Activated T-cell treated with anti-CD3 and anti-CD28 coated beads, Interleukin-2, amount 50 U/mL, for 24 hours (primary cell): ENCODE measurements at places on chromosomes 5 and 9.

- DNase-seq: no peak
Measured at GRCh38 chr9:89436326-89436725, 61.6 kb downstream of the SEMA4D start.

DNA sequence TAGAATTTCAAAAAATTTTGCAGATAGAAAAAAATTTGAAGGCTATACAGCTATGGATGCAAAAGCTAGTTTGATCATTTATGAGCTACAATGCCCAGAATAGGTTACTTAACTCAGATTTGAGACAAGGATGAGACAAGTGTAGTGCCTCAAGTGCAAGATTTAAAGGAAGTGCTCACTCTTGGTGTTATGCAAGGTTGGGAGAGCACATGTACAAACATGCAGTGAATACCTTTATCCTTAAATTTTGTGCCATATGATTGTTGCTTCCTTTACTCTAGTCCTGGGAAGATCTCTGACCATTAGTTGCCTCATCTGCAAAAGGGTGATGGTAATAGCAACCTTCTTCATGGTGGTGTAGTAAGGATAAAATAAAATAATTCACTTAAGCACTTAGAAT, 31.7 kb upstream of the PPP2R2B start:
- no peak for DNase-seq

DNA sequence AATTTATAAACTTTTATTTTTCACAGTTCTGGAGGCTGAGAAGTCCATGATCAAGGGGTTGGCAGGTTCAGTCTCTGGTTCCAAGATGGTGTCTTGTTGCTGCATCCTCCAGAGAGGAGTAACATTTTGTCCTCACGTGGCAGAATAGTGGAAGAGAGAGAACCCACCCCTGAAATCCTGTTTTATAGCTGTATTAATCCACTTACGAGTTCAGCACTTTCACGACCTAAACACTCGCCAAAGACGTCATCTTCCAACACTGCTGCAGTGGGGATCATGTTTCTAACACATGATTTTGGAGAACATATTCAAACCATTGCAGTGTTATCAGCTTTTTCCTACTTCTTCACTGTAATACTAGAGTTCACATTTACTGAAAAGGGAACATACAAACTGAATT, 233.0 kb upstream of the ATP10B start:
- no peak for DNase-seq

GRCh38 chr9:108056084-108056804, 566.7 kb upstream of the KLF4 start:
- DNase-seq: no peak

GRCh38 chr5:124764992-124765611, 18.7 kb upstream of the ZNF608 start:
- no peak for DNase-seq

GRCh38 chr5:44783634-44784315, 25.0 kb upstream of the MRPS30 start:
- DNase-seq: no peak

DNA sequence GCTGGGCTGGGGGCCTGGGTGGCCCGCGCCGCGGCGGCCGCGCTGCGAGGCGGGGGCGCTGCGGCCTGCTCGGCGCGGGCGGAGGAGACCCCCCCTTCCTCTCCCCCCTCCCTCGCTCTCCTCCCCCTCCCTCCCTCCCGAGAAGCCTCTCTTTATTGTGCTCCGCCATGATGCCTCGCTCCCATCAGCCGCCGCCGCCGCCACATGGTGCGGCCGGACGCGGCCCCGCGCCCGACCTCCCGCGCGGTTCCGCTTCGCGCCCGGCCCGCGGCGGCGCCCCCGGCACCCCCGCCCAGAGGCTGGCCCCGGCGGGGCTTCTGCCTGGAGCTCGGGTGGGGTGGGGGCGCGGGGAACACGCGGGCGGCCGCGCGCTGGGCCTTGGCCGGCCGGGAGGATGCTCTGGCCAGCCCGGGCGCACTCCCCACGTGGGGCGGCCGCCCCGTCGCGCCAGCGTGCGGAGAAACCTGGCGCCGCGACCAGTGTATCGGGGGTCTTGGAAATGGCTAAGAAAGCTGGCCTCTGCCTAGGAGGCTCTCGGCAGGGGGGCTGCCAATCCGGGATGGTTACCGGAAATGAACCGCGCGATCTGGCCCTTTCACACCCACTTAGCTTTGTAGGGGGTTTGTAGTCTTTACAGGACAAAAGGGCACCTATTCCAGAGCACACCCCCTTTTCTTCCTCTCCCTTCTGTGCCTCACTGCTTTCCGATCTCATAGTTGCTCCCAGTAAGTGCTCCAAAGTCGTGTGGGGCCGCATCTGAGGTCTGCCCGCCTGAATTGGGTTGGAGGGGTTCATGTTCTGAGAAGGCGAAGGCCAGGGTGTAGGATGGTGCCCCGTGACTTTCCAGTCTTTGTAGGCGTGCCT, 1.0 kb downstream of the SET start:
- DNase-seq: peak; percentile 64

GRCh38 chr5:60323596-60323995, 376.4 kb downstream of the DEPDC1B start:
- no peak for DNase-seq

DNA sequence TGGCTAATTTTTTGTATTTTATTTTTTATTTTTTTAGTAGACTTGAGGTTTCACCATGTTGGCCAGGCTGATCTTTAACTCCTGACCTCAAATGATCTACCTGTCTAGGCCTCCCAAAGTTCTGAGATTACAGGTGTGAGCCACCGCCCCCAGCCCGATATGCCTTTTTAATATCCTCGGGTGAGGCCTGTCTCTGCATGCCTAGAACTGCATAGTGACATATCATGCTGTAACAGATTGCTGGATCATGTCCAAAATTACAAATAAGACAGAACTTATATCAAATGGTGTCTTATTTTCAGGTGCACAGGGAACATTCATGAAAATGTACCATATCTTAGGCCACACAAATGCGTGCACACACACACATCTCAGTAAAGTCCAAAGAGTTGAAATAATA, 39.1 kb upstream of the PJA2 start:
- DNase-seq: no peak

DNA sequence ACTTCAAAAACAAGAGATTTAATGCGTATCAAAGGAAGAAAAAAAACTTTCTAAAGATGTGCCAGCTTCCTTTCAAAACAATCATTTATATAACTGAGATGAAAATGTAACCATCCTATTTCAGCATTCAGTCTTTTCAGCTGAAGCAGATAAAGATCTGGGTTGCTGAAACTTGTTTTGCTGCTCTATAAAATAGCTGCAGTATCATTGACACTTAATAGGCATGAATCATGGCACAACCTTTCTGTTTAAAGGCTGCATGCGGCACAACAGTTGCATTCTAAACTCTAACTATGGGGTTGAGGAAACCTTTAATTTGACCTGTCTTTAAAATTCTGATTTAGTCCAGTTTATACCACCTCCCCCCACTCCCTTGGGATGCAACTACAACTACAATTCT, 196.7 kb downstream of the MPDZ start:
- no peak for DNase-seq

DNA sequence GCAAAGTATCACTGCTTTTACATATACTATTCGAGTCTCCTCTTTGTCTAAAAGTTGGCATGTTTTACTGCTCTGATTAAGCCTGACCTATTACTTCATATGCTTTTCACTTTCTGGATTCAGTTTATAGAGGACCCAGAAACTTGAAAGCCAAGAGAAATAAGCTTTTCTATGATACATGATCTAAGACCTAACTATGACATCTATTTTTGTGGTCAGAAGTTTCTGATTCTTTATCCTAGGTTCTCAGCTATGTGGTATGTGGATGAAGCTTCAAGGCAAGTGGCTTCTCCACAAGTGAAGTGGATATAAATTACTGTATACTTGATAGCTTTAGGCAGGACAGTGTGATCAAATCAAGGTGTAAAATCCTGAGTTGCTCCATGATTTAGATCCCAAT, 6.3 kb downstream of the EDIL3 start:
- DNase-seq: no peak

- peak; percentile 17 for DNase-seq
Measured at GRCh38 chr9:127180457-127181314, 58.3 kb upstream of the ANGPTL2 start.

DNA sequence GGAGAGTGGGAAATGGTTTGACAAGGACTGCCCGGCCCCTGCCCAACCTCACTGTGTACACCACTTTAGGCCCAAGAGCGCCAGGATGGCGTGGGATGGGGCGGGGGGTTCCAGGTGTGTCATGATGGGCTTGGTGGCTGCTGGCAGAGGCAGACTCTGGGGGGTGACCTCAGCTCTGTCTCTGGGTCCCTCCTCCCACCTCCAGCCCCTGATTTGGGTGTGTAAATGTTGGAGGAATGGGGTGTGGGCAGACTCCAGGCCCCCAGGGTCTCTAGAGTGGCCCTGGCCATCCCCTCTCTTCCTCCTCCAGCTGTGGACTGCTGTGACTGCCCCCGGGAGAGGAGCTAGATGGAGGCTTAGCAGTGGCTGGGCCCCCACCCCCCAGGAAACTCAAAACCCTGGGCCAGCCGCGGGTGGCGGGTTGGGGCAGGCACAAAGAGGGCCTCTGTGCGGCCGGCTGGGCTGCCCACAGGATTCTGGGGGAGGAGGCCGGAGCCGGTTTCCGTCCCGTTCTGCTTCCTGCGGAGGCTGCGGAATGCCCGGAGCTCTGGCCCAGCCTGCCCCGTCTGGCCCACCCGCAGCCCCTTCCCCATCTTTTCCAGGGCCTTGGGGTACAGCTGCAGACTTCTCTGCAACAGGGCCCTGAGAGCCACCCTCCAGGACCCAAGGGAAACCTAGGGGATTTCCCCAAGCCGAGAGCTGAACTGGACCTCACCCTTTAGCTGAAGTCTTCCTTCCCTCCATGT, 23.1 kb downstream of the CXXC5 start:
- DNase-seq: no peak

DNA sequence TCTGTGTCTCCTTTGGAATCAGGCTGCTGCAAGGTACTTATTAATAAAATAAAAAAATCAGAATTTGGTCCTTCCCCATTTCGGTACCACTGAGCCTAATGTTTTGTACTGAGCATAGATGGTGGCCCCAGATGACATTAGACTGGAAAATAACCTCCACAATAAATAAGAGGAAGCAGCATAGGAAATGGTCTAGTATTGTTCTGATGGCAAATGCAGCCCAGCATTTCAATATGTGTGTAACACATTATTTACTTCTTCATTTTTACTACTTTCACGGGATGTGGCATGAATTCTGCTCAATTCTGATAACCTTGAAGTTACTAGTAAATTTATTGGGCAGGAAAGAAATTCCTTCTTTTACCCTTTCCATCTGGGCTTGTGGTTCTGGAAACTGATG, 295.6 kb downstream of the ADGRV1 start:
- no peak for DNase-seq

DNA sequence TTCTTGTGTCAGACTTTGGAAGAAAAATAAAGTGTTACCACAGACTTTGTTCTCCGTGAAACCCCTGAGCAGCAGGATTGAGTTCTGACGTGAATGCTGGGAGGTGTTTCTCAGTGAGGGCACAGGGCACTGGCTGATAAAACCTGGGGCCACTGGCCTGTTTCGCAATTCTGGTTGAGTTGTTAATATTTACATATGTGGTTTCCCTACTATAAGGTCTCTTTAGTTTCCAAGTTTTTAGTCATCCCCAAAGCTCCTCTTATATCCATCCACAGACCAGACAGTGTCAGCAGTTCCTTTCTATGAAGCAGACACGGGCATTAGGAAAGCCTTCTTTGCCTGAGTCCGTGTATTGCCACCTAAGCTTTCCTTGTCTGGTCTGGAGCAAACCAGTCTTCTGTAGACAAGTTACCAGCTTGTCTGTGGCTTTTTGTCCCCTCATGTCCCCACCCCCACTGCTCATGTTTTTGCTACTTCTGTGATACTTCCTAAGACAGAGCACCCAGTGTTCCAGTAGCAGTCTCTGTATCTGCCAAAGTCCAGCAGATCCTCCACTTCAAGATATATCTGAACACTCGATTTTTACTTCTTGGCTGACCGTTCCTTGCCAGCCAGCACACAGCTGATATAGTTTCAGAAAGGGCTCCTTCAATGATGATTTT, 42.0 kb downstream of the ACO1 start:
- no peak for DNase-seq

DNA sequence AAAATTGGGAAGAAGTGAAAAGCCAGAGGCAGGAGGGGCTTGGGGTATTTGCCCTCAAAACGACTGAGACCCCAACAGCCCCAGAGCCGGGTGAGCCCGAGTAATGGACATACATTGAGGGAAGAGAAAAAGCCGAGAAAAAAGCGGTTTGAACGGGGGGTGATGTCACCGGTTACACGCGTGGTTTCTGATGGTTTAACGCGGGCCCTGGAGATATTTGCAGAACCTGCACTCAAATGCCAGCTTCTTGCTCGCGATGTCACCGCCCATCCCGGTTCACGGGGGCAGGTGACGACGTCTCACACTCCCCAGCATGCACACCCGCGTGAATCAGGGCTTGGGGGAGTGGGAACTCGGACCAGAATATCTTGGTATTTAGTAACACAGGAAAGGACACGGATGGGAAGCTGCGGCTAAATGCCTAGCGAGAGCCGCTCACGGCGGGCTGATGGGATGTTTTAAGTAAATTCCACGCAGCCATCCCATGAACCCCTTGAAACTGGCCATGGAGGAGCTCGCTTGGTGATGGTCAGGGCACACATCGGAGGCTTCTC, 102.0 kb upstream of the RAPGEF1 start:
- DNase-seq: no peak

DNA sequence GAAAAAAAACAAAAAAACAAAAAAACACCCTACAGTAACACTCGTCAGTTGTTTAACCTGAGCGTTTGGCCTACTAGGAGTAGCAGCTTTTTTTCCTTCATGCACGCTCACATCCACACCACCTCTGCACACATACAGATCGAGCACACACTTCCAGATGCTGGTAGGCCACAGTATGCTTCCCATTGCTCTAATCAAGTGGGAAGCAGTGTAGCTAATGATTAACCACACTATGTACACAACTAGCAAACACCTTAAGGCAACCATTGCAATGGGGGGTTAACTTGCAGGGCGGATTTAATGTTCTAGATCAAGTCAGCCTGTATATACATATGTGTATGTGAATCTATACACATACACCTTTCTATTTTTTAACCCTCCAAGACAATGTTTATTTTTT, 65.5 kb upstream of the GLRX start:
- no peak for DNase-seq

GRCh38 chr9:110802416-110803035, 133.9 kb downstream of the MUSK start:
- no peak for DNase-seq

- DNase-seq: no peak
Measured at GRCh38 chr5:34488984-34489383, 167.1 kb upstream of the RAI14 start.

- DNase-seq: no peak
Measured at GRCh38 chr9:78567693-78568092, 270.8 kb downstream of the PSAT1 start.

GRCh38 chr5:566636-567309, 42.5 kb upstream of the SLC9A3 start:
- no peak for DNase-seq

- peak; percentile 51 for DNase-seq
Measured at GRCh38 chr9:133359399-133360175, 3.2 kb downstream of the SURF2 start.

- DNase-seq: no peak
Measured at GRCh38 chr5:34411470-34412346, 244.4 kb upstream of the RAI14 start.
